ENCODE measurements at places on chromosomes 11 and 22.

DNA sequence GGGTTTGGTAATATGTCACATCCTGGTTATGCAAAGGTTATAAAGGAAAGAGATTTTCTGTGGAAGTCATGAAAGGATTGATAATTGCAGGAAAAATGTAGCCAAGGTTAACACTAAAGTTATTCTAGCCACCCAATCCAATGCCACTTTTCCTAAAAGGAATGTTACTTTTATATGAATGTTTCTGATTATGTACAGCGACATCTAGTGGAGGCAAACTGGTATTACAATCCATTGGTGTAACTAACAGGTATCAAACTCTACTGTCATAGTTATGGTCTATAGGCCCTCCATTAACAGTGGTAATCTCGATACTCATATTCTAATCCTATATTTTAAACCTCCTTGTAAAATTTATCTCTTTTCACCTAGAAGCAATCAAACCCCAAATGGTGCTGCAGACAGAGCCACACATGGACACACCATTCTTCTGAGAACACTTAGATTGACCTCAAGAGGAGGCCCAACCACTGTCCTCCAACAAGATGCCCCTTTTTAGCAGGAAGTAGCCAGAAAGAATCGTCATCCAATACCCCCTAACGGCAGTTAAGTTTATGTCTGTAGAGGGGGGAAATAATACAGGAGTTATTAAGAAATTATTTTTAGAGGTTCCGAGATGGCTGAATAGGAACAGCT is 74.9 kb upstream of the RAG2 start:
- DNase-seq, result no peak

DNA sequence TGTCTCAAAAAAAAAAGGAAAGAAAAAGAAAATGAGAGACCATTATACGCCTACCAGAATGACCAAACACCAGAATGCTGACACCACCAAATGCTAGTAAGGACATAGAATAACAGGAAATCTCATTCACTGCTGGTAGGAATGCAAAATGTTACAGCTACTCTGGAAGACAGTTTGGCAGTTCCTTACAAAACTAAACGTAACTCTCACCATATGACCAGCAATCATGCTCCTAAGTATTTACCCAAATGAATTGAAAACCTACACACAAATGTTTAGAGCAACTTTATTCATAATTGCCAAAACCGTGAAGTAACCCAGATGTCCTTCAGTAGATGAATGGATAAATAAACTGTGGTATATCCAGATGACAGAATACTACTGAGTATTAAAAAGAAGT is 7.2 kb downstream of the CHKA start:
- DNase-seq, result no peak

DNA sequence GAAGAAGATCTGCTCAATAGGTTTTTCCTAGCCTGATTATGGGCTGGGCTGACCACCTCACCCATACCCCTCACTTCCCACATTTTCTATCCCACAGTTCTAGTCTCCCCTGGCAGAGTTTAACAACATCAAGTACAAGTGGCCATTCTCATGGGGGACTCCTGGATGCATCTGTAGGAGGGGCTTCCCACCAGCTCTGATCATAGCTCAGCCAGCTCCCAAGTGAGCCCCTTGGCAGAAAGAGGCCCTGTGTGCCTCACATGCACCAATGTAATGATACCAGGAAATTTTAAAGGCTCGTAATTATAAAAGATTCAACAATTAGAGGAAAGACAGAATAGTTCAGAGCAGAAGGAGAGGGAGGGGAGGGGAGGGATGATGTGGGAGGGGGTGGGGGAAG is 144.2 kb upstream of the SYT13 start:
- no peak for DNase-seq

DNA sequence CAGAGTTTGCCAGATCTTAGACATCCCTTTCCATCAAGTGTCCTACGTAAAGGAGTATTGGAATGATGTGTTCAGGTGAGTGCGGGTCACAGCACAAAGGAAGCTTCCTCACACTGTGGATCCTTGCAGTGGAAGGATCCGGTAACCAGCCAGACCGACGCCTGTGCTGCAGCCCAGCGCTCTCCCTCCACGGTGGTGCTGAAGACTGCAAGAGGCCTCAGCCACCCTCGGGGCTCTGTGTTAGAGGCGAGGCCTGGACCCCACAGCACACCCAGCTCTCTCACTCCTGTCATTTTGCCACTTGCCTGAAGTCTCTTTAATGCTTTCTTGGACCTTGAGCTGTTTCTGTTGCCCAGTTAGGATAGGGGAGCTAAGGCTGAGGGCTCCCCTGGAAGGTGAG is 2.4 kb downstream of the TRMU start:
- DNase-seq, result no peak

GRCh38 chr22:36297568-36297967 is 44.6 kb downstream of the APOL1 start:
- DNase-seq, result no peak

- DNase-seq, result peak; percentile 69
Measured at GRCh38 chr11:8963569-8964323, 496 bp downstream of the TMEM9B start.

DNA sequence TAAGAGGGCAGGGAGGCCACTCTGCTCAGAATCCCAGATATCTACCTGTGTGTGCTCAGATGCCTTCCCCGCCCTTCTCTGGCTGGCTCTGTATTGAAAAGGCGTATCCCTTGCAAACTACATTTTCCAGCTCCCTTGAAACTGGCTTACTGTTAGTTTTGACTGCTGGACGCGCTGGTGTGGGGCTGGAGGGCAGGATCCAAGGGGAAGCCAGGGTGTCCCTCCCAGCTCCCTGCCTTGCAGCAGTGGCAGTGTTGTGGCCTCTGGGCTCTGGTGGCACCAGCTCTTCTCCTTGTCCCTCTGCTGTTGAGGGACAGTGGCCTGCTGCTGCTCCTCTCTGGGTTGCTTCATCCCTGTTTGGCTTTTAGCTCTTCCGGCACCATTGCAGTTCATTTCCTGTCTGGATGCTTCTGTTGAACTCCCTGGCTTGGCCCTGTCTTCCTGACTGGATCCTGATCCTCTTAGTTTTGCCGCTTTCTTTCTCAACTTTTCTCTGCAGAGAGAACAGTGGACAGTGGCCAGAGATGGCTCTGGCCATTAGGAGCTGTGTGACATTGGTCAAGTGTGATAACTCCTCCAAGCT is 107.1 kb upstream of the PARVA start:
- DNase-seq, result no peak

GRCh38 chr11:71535825-71536224 is 2.0 kb upstream of the KRTAP5-8 start:
- no peak for DNase-seq

DNA sequence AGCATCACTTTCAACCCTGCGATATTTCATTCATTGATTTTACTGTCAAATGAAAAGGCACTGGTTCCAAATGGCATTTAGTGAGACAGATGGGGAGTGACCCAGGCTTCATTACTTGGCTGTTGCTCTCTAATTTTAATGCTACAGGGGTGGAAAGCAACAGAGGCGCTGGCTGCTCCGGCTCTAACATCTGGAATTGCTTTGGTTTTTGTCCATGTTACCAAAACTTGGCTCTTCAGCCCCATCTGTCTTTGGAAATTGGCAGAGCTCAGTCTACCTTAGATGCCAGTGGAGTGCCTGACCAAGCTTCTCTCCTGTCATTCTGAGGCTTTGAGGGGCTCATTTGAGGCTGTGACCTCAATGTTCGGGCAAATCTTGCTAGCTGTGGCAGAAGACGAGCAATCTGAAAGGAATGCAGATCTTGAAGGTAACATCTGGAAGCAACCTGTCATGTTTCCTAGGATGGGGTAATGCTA is 409.5 kb upstream of the SYN3 start:
- no peak for DNase-seq

- no peak for DNase-seq
Measured at GRCh38 chr11:7353100-7353499, 101.4 kb downstream of the SYT9 start.

DNA sequence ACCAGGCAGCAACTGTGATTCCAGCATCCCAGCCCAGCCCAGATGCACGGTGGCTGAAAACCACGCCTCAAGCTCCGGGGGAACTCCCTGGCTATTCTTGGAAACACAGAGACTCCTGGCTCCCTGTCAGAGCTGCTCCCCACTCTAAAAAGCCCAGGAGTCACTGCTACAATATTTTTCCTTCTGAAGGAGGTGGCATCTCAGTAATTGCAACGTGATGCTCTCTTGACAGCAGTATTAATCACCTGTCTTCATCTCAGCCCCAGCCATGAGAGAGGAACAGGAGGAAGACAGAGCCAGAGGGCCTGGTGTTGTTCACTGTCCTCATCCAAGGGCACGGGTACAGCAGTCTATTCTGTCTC is 26.9 kb downstream of the DRD2 start:
- DNase-seq, result no peak

DNA sequence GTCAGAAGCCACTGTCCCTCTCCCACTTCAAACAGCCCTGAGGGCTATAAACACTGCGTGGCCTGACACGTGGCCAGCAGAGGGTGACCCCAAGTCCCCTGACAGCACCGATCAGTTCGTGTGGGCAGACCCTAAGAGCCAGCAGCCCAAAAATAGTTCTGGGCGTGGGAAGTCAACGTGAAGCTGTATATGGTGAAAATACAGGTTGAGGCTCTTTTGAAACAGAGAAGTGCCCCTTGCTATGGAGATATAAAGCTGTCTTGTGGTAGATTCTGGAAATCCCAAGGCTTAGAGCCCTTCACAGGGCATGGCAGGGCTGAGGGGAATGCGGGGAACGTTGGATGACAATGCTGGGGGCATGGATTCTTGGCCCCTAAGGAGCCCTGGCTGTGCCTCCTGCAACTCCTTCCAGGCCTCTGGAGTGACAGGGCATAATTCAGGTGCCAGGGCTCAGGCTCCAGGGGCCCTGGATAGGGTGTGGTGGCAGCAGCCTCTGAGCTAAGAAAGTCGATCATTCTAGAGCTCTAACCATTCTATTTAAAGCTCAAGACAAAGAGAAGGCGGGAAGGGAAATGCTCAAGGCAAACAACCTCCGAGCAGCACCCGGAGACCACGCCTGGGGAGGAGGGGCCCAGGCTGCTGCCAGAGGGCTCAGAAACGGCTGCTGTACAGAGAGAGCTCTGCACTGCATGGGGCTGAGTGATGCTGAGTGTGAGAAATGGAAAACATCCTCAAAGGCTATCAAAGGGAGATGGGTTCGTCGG is 60.4 kb upstream of the CD5 start:
- DNase-seq, result peak; percentile 62

- no peak for DNase-seq
Measured at GRCh38 chr11:21485006-21485405, 707.9 kb upstream of the ANO5 start.

DNA sequence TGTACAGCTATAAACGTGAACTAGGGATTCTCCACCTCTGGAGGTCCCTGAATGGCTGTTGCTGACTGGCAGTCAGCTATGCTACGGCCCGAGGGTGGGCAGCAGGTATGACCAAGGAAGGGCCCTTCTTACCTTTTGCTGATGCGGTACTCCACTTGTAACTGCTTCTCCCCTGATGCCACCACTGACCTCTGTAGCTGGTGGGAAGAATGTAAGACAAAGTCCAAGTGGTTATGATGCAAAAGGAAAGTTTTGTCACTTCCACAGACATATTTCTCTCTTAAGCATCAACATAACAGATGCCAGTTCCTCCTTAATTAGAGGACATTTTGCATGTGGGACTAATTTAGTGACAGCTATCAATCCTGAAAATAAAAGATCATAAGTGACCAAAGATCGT is 32.2 kb downstream of the P4HA3 start:
- DNase-seq, result no peak

GRCh38 chr11:19075636-19076035 is 15.1 kb upstream of the MRGPRX2 start:
- no peak for DNase-seq

DNA sequence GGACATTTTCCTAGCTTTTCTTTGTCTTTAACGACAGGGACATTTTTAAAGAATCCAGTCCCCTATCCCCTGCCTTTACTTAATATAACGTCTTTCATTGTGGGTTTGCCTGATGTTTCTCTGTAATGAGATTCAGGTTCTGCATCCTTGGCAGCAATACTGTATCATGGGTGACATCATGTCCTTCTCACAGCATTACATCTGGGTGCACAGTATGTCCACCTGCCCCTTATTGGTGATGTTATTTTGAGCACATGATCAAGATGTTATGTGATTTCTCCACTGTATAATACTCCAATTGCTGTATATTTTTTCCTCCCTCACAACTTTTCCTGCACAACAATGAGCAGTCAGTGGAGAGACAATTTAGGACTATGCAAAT is 9.7 kb upstream of the STK33 start:
- no peak for DNase-seq

- peak; percentile 27 for DNase-seq
Measured at GRCh38 chr11:108592591-108593213, 866 bp downstream of the EXPH5 start.

DNA sequence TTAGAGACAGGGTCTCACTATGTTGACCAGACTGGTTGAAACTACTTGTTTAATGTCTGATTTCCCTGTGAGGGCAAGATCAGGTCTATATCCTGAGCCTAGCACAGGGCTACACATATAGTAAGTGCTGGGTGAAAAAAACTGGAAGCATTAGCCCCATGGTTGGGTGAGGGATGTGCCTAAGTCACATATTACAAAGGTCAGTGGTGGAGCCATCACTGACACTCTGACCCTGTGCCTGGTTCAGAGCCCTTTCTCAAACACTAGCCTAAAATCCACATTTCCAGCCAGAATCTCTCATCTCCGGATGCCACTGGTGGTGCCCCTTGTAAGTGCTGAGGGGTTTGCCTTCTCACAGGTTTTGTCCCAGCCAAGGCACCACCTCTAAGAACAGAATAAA is 9.0 kb downstream of the TBC1D10A start:
- no peak for DNase-seq

DNA sequence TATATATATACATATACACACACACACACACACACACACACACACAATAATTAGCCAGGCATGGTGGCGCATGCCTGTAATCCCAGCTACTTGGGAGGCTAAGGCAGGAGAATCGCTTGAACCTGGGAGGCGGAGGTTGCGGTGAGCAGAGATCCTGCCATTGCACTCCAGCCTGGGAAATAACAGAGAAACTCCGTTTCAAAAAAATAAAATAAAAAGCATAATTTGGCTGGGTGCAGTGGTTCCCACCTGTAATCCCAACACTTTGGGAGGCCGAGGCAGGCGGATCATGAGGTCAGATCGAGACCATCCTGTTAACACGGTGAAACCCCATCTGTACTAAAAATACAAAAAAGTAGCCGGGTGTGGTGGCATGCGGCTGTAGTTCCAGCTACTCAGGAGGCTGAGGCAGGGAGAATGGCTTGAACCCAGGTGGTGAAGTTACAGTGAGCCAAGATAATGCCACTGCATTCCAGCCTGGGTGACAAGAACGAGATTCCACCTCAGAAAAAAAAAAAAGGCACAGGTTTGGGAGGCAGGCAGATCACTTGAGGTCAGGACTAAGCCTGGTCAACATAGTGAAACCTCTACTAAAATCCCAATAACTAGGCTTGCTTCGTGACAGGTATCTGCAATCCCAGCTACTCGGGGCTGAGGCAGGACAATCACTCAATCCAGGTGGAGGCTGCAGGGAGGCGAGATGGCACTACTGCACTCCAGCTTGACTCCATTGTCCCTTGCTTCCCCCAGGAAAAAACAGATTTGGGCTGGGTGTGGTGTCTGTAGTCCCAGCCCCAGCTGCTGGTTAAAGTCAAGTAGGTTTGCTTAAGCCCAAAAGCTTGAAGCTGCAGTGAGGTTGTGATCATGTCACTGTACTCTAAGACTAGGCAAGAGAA is 11.8 kb upstream of the WDR74 start:
- no peak for DNase-seq

All from stimulated activated CD8-positive, alpha-beta memory T cell treated with anti-CD3 and anti-CD28 coated beads, Interleukin-12 subunit alpha, Interleukin-12 subunit beta, amount 100 ng/mL, for 4 hours (primary cell).